ENCODE measurements at places on chromosomes 2 and 18.
A peak's percentile ranks its signal among the peaks of the same experiment; 100 is the strongest.

DNA sequence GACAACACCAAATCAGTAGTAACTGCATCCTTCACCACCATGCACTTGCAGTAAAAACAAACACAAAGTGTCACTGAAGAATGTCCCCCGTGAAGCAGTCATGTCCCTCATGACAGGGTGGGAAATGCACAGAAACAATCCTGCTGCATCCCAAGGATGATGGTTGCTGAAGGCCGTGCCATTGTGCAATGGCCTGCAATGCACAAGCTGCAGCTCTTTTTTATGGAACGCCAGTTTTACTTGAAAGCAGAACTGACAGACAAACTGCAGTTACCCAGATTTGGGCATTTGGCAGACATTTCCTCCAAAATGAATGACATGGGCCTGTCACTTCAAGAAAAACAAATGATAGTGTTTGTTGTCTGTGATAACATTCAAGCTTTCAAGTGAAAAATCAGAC is 2.4 kb upstream of the CHST10 start:
- DNase-seq, result no peak

- no peak for DNase-seq
Observed at GRCh38 chr2:184620367-184620766, 22.0 kb downstream of the ZNF804A start.

GRCh38 chr2:33008716-33009115 is 62.0 kb downstream of the LTBP1 start:
- no peak for DNase-seq

DNA sequence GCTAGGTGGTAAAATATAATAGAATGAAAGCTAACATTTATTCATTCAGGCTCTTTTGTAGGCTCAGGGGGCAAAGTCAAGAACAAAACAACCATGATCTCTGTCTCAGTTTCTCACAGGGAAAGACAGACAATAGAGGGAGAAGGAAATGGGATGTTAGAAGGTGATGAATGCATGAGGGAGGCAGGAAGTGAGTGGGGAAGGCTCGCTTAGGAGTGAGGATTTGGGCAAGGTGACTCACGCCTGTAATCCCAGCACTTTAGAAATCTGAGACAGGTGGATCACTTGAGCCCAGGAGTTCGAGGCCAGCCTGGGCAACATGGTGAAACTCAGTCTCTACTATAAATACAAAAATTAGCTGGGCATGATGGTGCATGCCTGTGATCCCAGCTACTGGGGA is 88.4 kb downstream of the CTIF start:
- DNase-seq, result no peak

- DNase-seq, result no peak
Observed at GRCh38 chr2:113010088-113010487, 4.8 kb downstream of the IL36A start.

- DNase-seq, result no peak
Observed at GRCh38 chr2:68880213-68880612, 9.0 kb upstream of the BMP10 start.

- DNase-seq, result no peak
Observed at GRCh38 chr2:168201584-168202116, 45.7 kb downstream of the STK39 start.

DNA sequence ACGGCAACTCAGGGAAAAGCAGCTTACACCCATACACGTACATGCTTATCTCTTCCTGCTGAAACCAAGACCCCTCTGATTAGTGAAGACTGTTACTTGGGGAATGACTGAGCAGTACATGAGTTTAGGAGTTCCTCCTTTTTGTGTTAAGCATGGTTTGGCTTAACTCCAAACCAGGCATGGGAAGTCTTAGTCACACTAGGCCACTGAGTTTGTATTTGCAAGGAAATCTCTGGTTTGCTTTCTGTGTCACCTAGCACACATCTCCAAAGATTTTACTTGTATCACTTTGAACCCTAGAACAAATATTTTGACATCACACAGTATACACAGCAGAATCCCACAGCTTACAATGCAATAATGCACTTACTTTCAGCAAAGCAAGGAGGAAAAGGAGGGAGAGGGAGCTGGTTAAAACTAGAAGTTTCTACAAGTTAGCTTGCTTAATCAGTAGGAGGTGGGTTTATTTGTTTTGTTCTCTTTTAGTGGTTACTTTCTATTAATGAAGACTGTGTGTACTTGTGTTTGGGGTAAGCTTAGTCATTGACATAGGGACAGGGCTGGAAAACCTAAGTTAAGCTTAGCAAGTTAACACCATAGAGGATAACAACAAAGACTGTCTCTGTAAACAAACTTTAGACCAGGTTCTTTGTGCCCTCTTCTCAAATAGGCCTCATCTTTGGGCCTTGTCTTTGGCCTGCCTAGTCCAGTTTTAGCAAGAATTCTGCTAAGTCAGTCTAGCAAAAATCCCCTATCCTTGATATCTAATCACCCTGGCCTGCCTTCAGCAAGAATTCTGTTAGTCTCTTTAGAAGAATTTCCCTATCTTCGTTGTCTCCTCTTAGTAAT is 219.4 kb downstream of the MREG start:
- peak; percentile 38 for DNase-seq

- DNase-seq, result no peak
Observed at GRCh38 chr2:241553981-241554380, 4.6 kb upstream of the BOK start.

DNA sequence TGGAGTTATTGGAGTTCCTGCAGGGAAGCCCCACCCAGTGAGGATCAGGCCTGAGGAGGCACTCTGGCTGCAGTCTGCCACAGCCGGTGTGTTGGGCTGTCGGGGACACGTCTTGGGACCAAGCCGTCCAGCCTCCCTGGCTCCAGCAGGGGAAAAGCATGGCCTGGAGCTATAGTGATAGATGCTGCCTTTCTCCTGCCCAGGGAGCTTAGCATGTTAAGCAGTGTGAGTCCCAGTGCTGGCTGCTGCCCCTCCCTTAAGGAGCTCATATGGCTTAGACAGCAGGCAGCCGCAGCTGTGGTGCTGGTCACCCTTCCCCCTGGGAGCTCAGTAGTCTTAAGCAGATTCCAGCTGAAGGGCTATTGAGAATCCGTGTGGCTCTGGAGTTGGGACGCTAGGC is 78.9 kb downstream of the CERS6 start:
- DNase-seq, result no peak

DNA sequence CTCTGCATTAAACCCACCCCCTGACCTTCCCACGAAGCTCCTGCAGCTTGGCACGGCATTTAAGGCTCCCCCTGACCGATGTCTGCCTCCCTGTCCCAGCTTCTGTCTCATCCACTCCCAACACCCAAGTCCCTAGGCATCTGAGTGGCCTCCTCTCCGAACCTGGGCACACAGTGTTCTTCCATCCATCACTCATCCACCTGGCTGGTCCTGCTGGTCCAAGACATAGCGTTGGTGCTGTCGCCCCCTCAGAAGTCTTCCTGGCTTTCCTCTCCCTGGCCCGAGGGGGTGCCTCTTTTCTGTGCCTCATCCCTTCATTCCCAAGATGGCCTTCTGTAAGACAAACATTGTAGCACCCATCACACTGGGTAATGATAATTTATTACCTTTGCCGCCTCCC is 323.6 kb downstream of the GBX2 start:
- no peak for DNase-seq

- no peak for DNase-seq
Observed at GRCh38 chr18:10926621-10927161, 222.7 kb downstream of the PIEZO2 start.
